ENCODE measurements at places on chromosomes 1 and 21. TPM values are rescaled to one million over a fixed set of nuclear protein-coding genes. Genes with fewer than 3 reads are reported as not detected.

Gene SLC22A15
- 1.8 TPM for polyA plus RNA-seq

Gene SAMD13
- polyA plus RNA-seq = 31.9 TPM

Gene HES4
- 2.3 TPM for polyA plus RNA-seq

Gene PTGFR
- 2.9 TPM for polyA plus RNA-seq

Data from testis (tissue), 5 donors.